ENCODE measurements at places on chromosomes 13 and 19.

- no peak for DNase-seq
Measured at GRCh38 chr13:44592216-44592847, 16.2 kb upstream of the TSC22D1 start.

GRCh38 chr19:41425174-41426115 lies 1.7 kb downstream of the B3GNT8 start:
- DNase-seq = no peak

DNA sequence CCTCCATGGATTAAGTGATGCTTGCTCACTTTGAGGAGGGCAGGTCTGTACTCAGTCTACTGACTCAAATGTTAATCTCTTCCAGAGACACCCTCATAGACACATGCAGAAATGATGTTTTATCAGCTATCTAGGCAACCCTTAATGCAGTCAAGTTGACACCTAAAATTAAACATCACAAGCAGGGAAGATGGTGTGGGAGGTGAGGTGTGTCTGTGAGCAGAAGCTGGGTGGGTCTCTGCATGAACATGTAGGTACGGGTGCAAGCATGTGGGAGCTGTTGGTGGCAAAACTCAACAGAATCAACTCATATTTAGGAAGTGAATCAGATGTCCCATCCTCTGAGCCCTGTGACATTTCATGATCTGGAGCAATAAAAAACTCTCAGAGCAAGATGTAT lies 249.2 kb upstream of the SGCG start:
- DNase-seq = no peak

GRCh38 chr13:99505814-99506269 lies 4.6 kb downstream of the TM9SF2 start:
- DNase-seq = no peak
